ENCODE measurements at places on chromosomes 1 and 21.

DNA sequence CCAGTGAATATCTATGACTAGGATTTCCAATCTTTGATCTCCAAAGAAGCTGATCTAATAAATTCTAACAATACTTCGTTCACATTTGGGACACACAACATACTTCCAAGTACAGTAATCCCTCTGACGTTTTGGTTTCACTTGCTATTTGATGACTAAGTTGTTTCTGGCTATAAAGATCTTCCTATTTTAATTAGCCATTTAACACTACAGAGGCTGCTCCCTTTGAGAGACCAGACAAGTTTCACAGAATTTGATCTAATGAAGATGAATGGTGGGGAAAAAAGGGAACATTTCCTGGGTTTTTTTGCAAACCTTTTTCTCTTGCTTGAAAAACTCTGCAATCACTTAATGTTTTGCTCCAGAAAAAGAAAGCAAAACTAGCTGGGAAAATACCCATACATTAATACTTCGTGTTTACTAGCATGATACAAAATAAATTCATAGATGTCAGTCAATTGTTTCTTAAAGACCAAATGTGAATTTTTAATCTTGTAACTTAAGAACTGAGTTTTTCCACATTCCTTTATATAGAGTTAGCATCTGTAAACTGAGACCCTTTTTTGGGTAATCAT lies 28.0 kb upstream of the GLIS1 start:
- DNase-seq = no peak
- no peaks in the 10 kb centered on the region for H3K4me1 ChIP-seq
- no peak overlapping the region for H3K27ac ChIP-seq
- no peaks in the 10 kb centered on the region for H3K27me3 ChIP-seq
- no peak overlapping the region for H3K4me3 ChIP-seq
- H3K36me3 ChIP-seq = no peaks in the 10 kb centered on the region

GRCh38 chr1:200646515-200646914 lies 23.2 kb downstream of the DDX59 start:
- H3K4me3 ChIP-seq = no peak overlapping the region
- no peak overlapping the region for H3K27ac ChIP-seq
- no peak for DNase-seq
- no peaks in the 10 kb centered on the region for H3K36me3 ChIP-seq
- H3K4me1 ChIP-seq = no peaks in the 10 kb centered on the region

- H3K36me3 ChIP-seq = peaks cover 97% of the 10 kb centered on the region
- H3K27me3 ChIP-seq = no peaks in the 10 kb centered on the region
- H3K4me1 ChIP-seq = peaks cover 10% of the 10 kb centered on the region
- H3K27ac ChIP-seq = peak overlapping the region; percentile 47
These were observed 48.3 kb upstream of the TDRD10 start for GRCh38 chr1:154453574-154454352.

DNA sequence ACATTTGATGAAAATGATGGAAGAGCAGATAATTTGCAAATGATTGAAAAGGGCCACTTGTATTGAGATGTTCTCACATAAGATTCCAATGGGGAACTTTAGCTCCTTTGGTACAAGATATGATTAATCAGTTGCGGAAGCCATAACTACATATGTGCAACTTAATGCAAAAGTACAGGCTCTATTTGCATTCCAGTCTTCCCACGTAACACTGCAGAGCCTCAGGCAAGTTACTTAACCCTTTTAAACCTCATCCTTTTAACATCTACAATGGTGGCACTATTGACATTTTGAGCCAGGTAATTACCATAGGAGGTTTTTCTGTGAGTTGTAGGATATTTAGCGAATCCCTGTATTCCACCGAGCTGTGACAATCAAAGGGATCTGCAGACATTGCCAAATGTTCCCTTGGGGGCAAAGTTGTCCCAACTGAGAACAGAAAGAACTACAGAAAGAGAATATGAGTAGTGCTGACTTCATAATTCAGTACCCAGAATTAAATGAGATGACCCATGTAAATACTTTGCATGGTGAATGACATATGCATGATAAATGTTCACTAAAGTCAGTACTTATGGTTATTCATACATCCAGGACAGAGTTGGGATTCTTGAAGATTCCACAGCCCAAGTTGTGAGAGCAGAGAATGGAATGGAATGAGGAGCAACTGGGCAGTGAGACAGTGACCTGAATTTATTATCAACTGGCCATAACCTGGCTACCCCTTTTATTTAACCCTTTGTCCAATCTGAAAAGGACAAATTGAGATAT lies 62.6 kb downstream of the SPAG17 start:
- H3K27me3 ChIP-seq = no peaks in the 10 kb centered on the region
- H3K36me3 ChIP-seq = no peaks in the 10 kb centered on the region
- no peaks in the 10 kb centered on the region for H3K4me1 ChIP-seq
- no peak for DNase-seq

DNA sequence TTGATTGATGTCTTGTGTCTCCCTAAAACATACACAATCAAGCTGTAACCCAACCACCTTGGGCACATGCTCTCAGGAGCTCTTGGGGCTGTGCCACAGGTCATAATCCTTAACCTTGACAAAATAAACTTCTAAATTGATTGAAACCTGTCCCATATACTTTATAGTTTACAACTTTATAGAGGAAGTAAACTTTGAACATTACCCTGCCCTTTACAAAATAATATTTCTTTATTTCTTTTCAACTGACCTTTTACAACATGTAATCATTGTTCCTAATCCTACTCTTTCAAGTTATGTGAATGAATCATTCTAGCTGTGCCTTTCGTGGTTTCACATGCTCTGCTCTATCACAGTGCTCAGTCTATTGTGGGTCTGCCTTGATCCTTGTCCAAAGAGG lies 118.3 kb upstream of the ATP1A1 start:
- H3K27me3 ChIP-seq = no peaks in the 10 kb centered on the region
- no peak for DNase-seq
- H3K4me1 ChIP-seq = no peaks in the 10 kb centered on the region
- no peak overlapping the region for H3K27ac ChIP-seq
- no peak overlapping the region for H3K4me3 ChIP-seq
- H3K36me3 ChIP-seq = no peaks in the 10 kb centered on the region

DNA sequence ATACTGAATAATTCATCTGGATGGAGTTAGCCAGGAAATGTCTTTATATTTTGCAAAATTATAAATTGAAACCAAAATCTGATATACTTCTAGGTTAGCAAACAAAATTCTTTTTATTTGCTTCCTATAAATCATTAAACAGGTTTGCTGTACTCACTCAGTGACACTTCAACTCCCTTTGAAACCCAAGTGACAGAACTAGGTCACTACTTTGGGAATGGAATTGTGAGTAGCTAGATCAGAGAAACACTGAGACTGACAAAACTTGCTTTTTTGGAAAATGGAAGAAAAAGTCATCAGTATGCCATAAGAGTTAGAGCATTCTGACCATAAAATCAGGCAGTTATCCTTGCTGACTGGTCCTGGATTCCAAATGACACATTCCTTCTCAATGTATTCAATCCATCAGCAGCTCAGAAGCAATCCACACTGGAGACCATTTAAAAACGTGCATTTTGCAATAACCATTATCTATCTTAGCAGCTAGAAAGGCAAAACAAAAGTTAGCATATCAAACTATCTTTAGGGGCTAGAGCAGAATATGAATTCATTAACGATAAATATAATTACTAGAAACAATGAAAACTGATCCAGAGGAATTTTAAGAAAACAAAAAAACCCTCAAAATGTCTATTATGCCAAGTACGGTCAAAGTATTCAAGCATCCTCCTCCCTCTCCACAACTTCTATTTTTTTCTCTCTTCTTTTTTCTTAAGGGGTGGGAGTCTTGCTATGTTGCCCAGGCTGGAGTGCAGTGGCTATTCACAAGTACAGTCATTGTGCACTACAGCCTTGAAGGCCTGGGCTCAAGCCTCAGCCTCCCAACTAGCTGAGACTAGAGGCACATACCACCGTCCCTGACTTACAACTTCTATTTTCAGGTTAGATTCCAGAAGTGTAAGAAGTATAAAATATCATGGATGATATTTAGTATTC lies 60.1 kb downstream of the HNRNPR start:
- H3K27me3 ChIP-seq = no peaks in the 10 kb centered on the region
- H3K4me3 ChIP-seq = no peak overlapping the region
- DNase-seq = no peak
- H3K4me1 ChIP-seq = no peaks in the 10 kb centered on the region
- peaks cover 68% of the 10 kb centered on the region for H3K36me3 ChIP-seq

DNA sequence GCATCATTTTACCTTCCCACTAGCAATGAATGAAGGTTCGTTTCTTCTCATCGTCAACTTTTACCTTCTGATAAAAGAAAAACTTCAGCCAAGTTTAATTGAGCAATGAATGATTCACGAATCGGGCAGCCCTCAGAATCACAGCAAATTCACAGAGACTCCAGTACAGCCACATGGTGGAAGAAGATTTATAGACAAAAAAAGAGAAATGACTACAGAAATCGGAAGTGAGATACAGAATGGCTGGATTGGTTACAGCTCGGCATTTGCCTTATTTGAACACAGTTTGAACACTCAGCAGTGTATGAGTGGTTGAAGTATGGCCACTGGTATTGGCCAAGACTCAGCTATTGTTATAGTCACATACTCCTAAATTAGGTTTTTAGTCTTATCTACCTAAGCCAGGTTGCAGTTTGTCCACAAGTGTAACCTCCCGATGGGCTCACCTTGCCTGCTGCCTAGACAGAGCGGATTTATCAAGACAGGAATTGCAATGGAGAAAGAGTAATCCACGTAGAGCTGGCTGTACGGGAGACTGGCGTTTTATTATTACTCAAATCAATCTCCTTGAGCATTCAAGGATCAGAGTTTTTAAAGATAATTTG lies 15.3 kb downstream of the AK4 start:
- H3K36me3 ChIP-seq = no peaks in the 10 kb centered on the region
- DNase-seq = no peak
- H3K27ac ChIP-seq = no peak overlapping the region
- peaks cover 43% of the 10 kb centered on the region for H3K4me1 ChIP-seq
- no peaks in the 10 kb centered on the region for H3K27me3 ChIP-seq

DNA sequence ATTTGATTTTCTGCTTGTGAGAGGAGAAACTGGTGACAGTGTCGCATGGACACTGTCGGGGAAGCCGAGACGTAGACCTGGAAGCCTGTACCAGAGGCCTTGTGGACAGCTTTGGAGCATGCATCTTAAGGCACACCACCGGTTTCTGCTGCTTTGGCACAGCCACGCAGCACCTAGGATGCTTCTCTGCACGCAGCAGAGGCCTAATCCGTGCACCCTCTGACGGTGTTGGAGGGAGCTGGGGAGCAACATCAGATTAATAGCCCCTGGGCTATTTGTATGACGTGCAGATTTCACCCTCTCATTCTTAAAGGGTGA lies 30.3 kb downstream of the TEX35 start:
- peak overlapping the region; percentile 63 for H3K4me3 ChIP-seq
- H3K36me3 ChIP-seq = no peaks in the 10 kb centered on the region
- no peaks in the 10 kb centered on the region for H3K27me3 ChIP-seq
- peaks cover 41% of the 10 kb centered on the region for H3K4me1 ChIP-seq

DNA sequence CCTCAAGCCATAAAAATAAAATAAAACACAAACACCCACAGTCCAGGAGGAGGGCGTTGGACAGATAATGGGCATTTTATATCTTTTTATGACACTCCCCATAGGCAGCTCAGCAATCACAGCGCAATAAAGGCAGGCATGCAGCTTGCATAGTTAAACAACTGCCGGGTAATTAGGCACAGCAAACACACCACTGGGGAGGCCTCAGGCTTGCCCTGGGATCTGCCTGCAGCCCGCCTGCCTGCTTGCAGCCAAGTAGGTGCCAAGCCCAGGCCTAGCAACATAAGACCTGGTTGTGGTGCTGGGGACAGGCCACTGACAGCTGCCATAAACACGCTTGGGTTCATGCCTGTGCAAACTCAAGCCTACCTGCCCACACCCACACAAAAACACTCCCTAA lies 54.2 kb downstream of the DMAP1 start:
- no peaks in the 10 kb centered on the region for H3K36me3 ChIP-seq
- H3K27ac ChIP-seq = no peak overlapping the region
- peaks cover 12% of the 10 kb centered on the region for H3K4me1 ChIP-seq
- no peak for DNase-seq

GRCh38 chr1:53575141-53575954 lies 116.1 kb downstream of the DMRTB1 start:
- peaks cover 13% of the 10 kb centered on the region for H3K4me1 ChIP-seq
- no peaks in the 10 kb centered on the region for H3K36me3 ChIP-seq
- peak; percentile 46 for DNase-seq
- H3K27me3 ChIP-seq = no peaks in the 10 kb centered on the region
- H3K4me3 ChIP-seq = no peak overlapping the region

DNA sequence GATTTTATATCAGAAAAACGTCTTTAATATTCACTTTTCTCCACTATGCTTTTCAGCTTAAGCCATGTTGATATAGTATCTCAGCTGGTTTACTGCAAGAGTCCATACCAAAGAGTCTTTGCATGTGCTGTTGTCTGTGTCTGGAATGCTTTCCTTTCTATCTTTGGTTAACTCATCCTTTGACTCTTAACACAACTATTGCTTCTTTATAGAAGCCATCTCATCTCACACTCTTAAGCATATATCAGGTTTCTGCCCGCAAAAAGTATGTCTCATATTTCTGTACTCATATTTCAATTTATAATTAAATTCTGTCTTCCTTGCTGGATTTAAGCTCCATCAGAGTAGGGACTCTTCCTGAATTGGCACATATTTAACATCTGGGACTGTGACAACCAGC lies 220.9 kb upstream of the KCNK2 start:
- H3K36me3 ChIP-seq = no peaks in the 10 kb centered on the region
- no peak overlapping the region for H3K27ac ChIP-seq
- no peaks in the 10 kb centered on the region for H3K4me1 ChIP-seq
- H3K4me3 ChIP-seq = no peak overlapping the region
- DNase-seq = no peak

DNA sequence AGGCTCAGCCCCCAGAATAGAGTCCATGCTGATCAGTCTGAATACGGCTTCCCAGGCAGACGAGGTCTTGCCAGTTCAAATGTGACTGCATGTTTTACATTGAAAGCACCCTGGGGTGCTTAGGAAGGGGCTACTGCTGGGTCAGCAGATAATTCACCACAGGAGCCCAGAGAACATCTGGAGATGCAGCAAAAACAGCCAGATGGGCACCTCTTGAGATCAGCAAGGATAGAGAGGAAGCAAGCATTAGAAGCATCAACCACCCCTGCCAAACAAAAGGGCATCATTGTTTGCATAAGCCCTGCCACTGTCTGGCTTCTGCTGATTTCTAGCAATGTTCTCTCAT lies 403.1 kb downstream of the RRAGC start:
- no peak for DNase-seq
- H3K27ac ChIP-seq = no peak overlapping the region
- H3K4me1 ChIP-seq = no peaks in the 10 kb centered on the region
- H3K4me3 ChIP-seq = no peak overlapping the region
- H3K27me3 ChIP-seq = no peaks in the 10 kb centered on the region
- H3K36me3 ChIP-seq = no peaks in the 10 kb centered on the region

DNA sequence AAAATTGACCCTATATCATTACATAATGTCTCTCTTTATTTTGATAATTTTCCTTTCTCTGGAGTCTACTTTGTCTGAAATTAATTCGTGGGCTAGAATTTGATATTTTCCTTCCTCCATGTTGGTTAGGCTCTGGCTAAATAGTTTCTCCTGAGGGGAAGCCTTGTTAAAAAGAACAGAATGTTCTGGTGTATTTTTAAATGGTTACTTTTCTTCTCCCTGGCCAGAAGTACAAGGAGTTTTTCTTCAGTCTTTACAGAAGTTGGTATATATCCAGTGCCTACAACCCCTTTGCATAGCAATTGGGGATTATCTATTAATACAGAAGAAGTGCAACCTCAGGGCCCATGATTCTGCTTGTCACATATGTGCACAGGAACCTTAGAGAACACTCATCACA lies 185.6 kb upstream of the RAB4A start:
- peak overlapping the region; percentile 52 for H3K27ac ChIP-seq
- H3K4me3 ChIP-seq = no peak overlapping the region
- H3K27me3 ChIP-seq = no peaks in the 10 kb centered on the region
- H3K36me3 ChIP-seq = no peaks in the 10 kb centered on the region
- no peak for DNase-seq
- peaks cover 5% of the 10 kb centered on the region for H3K4me1 ChIP-seq

Data from sigmoid colon (tissue), 7 donors.